ENCODE measurements at places on chromosomes 5 and 9.

DNA sequence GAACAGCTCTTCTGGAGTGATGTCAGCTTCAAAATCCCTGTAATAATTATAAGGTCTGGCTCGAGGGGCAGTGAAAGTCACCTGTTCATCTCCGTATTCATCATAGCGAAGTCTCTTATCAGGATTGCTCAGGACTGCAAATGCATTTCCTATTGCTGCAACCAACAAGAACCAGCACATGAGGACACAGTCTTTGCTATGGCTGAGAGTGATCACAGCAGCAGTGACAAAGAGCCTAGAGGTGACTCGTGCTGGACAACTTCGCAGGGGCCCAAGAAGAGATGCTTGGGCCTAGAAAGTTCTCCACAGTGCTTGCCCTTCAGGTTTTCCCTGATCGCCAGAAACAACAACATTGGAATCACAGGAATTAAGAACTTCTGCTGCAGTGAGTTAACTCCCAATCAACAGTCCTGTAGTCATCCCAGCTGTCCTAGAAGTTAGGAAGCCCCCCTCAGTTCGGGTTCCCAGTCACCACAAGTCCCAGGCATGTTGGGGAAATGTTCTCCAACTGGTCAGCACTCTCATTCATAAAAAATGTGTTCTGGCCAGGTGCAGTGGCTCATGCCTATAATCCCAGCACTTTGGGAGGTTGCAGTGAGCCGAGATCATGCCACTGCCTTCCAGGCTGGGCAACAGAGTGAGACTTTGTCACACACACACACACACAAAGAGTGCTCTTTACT, 13.0 kb downstream of the DNAJC18 start:
- no peak for DNase-seq

DNA sequence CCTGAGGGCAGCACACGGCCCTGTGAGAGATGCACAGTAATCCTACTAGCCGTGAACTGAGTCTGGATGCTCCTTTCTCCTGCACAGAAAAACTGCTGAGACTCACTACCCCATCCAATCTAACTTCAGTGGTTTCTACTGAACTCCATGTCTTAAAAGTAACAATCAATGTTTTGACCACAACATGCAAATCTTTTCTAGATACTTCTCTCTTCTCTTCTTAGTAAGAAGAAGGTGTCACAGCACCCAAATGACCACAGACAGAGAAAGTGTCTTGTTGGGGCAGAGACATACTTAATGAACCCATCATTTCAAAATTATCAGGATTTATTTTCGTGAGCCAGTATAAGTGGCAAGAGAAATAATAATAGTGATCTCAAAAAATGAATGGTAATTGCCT, 285.8 kb upstream of the MEF2C start:
- no peak for DNase-seq

- DNase-seq, result no peak
These were observed 101.0 kb upstream of the GABRG2 start for GRCh38 chr5:161966564-161966963.

DNA sequence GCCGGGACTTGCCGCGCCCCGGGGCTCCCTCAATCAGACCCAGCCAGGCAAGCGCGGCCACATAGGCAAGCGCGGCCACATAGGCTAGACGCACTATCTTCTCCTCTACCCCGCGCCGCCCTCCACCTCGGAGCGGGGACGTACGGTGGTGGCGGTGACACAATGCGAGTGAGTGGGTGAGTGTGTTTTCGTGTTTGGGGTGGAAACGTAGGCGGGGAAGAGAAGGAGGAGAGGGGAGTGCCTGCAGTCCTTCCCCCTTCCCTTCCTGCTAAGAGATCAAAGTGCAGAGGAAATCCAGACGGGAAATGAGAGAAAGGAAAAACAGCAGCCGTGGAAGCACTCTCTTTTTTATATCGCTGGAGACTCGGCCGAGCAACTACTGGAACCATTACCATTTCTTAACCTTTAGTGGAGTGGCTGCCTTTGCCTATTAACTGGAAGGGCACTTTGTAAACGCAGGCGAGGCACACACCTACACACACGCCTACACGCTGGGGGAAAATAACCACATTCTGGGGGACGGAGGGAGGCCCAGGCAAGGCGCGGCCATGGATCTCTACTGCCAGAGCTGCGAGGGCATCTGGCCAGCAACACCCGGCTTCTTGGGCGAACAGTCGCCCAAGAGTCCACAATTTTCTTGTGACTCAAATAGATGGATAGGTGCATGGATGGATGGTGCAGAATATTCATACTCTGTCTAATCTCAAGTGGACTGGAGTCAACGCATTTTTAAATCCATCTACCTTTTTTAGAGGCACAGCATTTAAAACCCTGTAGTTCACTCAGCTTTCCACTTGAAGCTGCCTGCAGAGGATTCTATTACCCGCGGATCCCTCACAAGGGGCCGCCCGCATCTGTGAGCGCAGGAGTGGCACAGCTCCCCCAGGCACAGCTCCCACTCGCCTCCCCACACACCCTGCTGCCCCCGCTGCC, 2.1 kb downstream of the EDIL3 start:
- no peak for DNase-seq

DNA sequence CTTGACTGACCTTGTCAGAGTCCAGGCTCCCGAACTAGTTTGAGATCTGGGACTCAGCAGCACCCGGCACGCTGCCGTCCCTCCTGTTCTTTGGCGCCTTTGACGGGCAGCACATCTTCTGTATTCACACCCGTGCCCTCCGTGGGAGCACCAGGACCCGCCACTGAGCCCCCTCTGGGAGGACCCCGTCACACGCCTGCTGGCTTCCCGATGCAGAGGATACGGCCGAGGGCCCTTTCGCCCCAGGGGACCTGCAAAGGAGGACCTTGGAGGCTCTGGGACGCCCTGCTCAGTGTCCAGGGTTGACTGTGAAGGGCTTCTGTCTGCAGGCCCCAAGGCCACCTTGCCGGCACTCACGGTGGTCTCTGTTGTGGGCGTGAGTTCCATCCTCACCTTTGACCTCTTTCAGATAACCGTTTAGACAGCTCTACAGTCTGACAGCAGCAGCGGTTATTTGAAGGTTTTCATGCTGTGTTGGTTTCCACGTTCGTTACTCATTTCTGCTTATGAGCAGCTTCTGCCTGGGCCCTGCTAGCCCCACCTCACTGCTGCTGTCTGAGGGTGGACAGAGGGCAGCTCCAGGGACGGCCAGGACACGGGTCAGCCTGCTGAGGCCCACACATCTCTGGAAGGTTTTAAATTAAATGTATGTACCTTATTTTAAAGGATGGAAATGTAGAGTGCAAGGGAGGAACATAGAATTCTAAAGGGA, 12.6 kb upstream of the EXOC3 start:
- no peak for DNase-seq

DNA sequence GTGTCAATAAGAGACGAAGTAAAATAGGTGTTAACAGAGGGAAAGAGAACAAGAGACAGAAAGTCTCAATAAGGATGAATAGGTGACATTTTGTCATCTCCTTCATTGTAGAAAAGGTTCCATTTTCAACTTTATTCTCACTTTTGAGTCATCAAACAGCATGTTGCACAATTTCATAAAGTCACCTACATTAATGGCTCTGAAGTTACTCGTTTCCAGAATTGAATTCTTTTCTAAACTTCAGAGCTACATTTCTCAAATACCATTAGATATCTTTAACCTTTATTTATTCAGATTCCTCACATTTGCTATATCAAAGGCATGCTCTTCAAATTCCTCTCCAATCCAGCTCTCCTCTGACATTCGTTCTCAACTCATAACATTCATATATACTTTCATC, 13.1 kb downstream of the ADAMTS6 start:
- no peak for DNase-seq

- DNase-seq, result no peak
These were observed 13.6 kb downstream of the PDE6A start for GRCh38 chr5:149930749-149931574.

DNA sequence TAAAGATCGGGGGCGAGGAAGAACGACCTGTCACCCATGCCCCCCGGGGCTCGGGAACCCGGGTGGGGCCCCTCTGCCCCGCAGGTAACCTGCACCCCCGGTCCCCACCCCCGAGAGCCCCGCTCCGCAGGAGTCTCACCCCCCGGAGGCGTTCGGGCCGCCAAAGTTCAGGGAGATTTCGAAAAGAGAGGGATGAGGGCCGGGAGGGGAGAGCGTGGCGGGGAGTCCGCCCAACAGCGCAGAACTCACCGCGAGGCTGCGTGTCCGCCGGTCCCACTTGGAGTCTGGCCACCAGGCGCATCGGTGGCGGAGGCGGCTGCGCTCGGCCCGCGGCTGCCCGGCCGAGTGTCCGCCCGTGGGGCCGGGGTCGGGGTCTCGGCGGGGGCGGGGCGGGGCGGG, at the start of gene PHF19:
Gene PHF19, minus strand, starts transcription at position 347 of the 399 bp plus-strand sequence. CDS start 2,447 bp downstream, outside the sequence.
- DNase-seq, result no peak

DNA sequence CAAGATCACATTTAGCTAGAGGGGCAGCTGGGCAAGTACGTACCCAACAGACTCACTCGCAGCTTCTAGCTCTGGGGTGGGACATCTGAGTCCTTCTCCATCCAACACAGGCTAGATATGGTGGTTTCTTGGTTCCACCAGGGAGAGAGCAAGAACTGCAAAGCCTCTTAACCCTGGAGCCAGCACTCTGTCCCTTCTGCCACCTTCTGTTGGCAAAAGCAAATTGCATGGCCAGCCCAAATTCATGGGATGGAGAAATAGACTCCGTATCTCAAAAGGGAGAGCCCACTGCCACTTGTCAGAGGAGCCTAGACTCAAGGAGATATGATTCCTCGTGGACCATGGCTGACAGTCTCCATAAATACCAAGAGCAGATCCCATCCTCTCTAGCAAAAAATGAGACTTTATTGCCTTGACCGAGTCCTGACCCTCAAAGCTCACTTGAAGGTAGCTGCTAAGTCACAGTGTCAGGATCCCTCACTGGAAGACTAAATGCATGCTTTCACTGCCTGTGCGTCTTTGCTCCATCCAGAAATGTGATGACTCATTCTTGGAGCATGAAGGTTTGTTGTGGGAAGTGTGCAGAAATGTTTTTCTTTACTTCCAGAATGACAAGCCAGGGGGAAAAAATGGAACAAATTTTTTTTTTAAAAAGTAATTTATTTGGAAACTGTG, 28.8 kb upstream of the ROR2 start:
- no peak for DNase-seq

GRCh38 chr9:75880618-75881017, 9.9 kb upstream of the PCSK5 start:
- no peak for DNase-seq

DNA sequence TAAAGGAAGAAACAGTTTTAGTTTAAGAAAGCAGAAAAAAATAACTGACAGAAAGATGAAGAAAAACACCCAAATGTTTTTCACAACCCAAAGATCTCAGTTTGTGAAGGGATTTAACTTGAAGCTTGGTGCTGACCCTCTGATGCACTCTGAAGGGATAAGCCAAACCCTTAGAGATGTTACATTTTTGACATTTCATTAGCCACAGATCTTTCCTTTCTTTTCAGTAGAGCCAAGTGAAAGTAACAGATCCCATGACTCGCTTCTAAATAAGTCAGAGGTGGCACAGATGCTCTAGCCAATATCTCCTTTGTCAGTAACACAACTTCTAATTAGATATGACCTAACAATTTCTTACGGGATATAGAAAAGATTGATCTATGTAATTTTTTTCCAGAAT, 394.5 kb upstream of the EDIL3 start:
- DNase-seq, result no peak

DNA sequence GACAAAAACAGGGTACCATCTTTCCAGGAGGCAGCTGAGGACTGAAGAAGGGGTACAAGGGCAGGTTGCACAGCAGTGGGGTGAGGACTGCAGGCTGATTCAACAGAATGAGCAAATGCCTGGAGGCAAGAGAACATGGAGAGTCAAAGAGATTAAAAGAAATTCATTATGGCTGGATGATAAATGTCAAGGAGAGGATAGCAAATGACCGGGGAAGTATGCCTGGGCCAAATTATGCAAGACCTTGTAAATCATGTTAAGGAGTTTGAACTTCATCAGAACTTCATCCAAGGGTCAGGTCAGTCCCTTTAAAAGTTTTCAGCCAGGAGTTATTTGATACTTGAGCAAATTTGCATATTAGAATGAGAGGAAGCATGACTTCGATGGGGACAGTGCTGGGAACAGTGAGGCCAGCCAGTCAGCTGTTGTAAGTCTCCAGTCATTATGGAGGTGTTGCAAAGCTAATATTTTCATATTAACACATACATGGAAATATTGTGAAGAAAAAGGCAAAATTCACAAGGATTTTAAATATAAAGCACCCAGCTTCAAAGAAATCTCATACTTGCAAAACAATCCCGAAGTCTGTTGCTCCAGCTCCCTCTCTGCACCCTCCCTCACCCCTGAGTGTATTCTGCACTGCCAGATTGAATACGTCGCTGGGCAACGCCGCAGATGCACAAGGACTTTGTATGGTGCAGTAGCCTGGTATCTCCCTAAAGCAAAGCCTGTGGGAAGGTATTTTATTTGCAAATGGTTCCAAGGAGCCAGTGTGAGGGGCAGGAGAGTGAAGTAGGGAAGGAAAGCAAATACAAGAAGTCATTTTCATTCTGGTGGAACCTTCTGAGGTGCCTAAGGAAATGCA, 509.8 kb upstream of the TLE4 start:
- no peak for DNase-seq

DNA sequence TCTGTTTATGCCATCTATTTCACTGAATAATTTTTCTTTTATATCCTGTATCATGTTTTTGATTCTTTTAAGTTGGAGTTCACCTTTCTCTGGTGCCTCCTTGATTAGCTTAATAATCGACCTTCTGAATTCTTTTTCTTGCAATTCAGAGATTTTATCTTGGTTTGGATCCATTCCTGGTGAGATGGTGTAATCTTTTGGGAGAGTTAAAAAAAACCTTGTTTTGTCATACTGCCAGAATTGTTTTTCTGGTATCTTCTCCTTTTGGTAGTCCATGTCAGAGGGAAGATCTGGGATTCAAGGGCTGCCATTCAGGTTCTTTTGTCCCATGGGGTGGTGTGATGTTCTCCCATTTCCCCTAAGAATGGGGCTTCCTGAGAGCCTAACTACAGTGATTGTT, 800.8 kb upstream of the TYRP1 start:
- no peak for DNase-seq

- DNase-seq, result no peak
These were observed 35.7 kb downstream of the DPYSL3 start for GRCh38 chr5:147474140-147474539.

DNA sequence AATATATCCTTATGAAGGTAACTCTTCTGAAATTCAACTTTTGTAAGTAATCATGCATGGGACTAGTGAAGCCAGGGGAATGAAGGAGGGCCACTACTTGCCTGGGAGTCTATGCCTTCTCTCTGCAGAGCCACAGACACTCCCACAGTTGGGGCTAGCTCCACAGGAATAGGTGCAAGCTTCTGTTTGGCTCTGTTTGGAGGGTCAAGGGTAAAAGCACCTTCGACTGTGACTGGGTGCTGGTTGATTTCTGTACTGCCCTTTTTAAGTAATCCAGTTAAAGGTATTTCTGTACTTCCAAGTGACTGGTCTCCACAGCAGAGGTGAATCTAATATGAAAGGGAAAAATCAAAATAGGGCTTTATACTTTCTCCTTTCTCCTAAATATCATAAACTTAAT, 32.2 kb downstream of the CEP120 start:
- no peak for DNase-seq
